Head of caudate nucleus (tissue), 42 donors: ENCODE measurements at places on chromosomes 2 and 18.
A peak's percentile ranks its signal among the peaks of the same experiment; 100 is the strongest.

GRCh38 chr18:38575648-38576047, 1010.0 kb upstream of the CELF4 start:
- DNase-seq = no peak

GRCh38 chr2:217491271-217491670, 511.5 kb downstream of the TNS1 start:
- DNase-seq = no peak

- DNase-seq = no peak
These were observed 17.7 kb downstream of the PHOSPHO2 start for GRCh38 chr2:169711751-169712509.

GRCh38 chr2:15031745-15032240, 399.3 kb downstream of the LRATD1 start:
- no peak for DNase-seq

- no peak for DNase-seq
These were observed 166.5 kb downstream of the PTPRM start for GRCh38 chr18:7733642-7734041.

DNA sequence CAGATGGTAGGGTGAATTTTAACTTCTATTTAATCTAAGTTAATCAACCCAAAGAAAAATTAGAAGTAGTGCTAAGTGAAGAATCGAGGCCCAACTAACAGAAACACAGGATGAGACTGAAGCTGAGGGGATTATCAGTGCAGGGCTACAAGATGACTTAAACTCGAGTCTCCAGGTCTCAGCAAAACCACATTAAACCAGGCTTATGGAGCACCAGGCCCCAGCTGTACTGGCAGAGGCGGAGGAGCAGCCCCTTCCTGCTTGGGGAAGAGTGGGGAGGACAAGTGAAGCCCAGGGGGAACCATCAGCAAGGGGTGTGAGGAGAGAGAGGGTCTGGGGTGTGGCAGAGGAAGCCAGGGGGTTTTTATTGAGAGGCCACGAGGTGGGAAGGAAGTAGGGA, 135.9 kb upstream of the EPAS1 start:
- DNase-seq = no peak

DNA sequence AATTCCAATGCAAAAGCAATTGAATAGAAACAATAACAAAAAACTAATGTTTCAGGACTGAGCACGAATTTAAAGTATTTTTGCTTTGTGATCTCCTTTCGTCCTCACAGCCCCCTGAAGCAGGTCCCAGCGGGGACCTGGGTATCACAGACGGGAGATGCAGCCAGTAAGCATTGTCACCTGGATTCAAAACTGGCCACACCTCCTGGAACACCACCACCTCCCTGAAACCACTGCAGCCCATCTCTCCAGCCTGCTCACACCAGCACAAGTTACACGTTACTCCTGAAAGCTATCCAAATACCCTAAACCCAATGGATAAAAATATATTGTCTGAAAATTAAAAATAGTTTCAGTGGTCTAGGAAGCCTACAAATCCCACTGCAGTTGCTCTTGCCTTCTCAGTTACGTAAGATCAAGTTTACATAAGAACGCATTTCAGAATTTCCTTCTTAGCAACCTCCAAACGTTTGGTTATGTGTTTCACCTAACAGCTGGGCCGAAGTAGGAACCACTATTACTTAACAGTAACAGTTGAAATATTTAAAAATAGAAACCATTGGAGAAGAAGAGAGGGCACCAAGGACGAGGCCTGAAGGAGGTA, 178.0 kb downstream of the HDAC4 start:
- no peak for DNase-seq

DNA sequence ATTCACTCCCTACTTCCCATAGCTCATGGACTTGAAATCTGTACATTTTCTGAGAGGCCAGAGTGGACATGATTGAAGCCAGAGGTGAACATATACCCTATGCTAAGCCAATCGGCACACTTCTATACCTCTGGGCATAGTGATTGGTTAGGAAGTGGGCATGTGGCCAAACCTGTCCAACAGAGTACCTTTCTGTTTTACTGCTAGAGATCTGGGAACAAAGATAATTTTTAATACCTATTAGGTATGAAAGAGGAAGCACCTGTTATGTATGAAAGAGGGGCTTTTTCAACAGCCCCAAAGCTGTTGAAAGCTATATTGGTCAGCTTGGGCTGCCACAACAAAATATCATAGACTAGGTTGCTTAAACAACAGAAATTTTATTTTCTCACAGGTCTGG, 27.7 kb downstream of the METTL8 start:
- no peak for DNase-seq

- no peak for DNase-seq
These were observed 166.0 kb upstream of the FAM98A start for GRCh38 chr2:33765122-33765521.

DNA sequence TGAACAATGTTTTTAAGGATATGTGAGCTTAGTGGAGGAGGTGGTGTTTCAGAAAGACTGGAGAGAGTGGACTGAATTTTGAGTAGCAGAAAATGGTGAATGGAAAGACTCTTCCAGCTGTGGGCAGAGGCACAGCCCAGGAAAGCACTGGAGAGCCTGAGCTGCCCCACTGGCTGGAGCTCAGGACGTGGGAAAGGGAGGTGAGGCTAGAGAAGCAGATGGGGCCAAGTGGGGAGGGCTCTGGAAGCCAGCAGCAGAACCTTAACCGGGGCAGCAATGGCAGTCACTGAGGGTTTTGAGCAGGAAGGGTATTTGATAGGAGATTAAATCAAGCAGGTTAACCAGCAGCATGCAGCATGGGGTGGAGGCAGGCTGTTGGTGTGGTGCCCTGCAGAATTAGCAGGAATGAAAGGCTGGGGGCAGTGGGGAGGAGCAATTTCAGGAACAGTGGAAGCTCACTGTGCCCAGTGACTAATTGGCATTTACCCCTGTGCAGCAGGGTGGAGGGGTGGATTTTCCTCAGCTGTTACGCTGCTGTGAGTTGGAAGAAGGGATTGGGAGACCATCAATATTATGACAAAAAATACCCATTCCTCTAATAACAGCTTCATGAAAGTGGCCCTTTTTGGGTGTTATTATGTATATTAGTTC, 136.2 kb downstream of the CERS6 start:
- DNase-seq = no peak

GRCh38 chr2:205012961-205013360, 467.7 kb downstream of the PARD3B start:
- DNase-seq = no peak

DNA sequence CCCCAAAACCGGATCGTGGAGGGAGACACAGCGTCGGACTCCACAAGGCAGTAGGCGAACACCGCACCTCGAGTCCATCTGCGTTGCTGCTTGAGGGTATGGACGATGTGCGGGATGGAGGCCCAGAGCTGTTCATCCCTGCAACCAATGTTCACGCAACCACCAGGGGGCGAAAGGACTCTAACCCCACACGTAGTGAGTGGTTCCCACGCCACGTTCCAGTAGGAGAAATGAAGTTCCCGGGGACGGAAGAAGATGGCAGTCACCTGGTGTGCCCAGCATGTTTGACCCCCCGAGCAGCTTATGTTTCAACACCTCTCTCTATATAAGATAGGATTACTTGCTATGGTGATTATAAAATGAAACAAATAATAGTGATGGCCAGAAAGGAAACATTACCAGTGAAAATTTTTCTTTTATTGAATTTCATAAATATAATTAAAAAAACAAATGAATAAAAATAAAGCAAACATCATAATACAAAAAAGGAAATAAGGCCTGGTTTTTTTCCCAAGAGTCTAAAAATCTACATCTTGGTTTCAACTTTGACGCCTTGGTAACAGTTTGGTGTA, 184.3 kb downstream of the SH3BP4 start:
- DNase-seq = peak; percentile 88

- no peak for DNase-seq
These were observed 544.4 kb upstream of the DSEL start for GRCh38 chr18:68060871-68061270.

DNA sequence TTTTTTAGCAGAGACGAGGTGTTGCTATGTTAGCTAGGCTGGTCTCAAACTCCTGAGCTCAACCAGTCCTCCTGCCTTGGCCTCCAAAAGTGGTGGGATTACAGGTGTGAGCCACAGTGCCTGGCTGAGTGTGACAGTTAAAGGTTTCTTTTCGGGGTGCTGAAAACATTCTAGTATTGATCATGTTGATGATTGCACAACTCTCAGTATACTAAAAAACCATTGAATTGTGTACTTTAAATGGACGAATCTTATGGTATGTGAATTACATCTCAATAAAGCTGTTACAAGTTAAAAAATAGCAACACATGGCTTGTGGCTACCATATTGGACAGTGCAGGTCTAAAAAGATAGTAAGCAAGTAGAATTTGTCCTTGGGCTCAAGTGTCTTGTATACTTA, 22.3 kb downstream of the PAPOLG start:
- no peak for DNase-seq

GRCh38 chr2:237692601-237693290, 65.4 kb downstream of the LRRFIP1 start:
- no peak for DNase-seq

- no peak for DNase-seq
These were observed 56.6 kb downstream of the CLHC1 start for GRCh38 chr2:55175254-55176093.

- DNase-seq = peak; percentile 56
These were observed 54.9 kb downstream of the EXOC6B start for GRCh38 chr2:72770879-72771461.
